RPMI7951 (cell line): ENCODE measurements at places on chromosomes 1 and 21. TPM values are rescaled to one million over a fixed set of nuclear protein-coding genes. Genes with fewer than 3 reads are reported as not detected.

Gene RPF1
- 78.6 and 108 TPM in 2 replicates for total RNA-seq

Gene DENND1B
- 6.7 and 10.6 TPM in 2 replicates for total RNA-seq

Gene ZNF695
- 8.4 and 8.8 TPM in 2 replicates for total RNA-seq

Gene NFASC
- total RNA-seq, result 6.0 and 6.8 TPM in 2 replicates

Gene WDR64
- total RNA-seq, result not detected in 2 replicates

Gene CD101
- 0.39 and 0.48 TPM in 2 replicates for total RNA-seq

Gene RAB7B
- 0.96 and 0.98 TPM in 2 replicates for total RNA-seq

Gene GBP6
- not detected in 2 replicates for total RNA-seq

Gene FAM20B
- 20.1 and 24.2 TPM in 2 replicates for total RNA-seq

Gene MEX3A
- 2.1 and 2.4 TPM in 2 replicates for total RNA-seq

Gene RPL11
- 1,145 and 1,398 TPM in 2 replicates for total RNA-seq

Gene RGSL1
- total RNA-seq, result not detected in 2 replicates

Gene CTBS
- 18.6 and 29.0 TPM in 2 replicates for total RNA-seq

Gene PRKAA2
- total RNA-seq, result 0.84 and 0.88 TPM in 2 replicates
